ENCODE measurements at places on chromosomes 6 and 20.

DNA sequence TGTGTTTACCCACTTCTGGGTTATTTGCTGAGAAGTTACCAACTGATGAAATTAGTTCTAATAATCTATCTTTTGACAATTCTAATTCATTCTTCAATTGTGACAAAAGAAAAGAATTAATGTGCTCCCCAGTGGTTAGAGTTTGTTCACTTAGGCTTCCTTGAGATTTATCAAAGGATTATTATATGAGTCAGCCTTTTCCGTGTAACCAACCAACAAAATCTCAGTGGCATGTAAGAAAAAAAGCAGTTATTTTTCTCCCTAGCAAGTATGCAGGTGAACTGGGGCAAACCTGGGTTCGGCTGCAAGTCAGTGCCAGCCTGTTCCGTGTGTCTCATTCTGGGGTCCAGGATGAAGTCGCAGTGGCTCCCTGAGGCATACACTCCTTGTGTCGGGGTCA is 28.8 kb upstream of the HIVEP1 start:
- no peak for DNase-seq

- no peak for DNase-seq
Observed at GRCh38 chr6:29720863-29721262, 2.4 kb upstream of the HLA-F start.

DNA sequence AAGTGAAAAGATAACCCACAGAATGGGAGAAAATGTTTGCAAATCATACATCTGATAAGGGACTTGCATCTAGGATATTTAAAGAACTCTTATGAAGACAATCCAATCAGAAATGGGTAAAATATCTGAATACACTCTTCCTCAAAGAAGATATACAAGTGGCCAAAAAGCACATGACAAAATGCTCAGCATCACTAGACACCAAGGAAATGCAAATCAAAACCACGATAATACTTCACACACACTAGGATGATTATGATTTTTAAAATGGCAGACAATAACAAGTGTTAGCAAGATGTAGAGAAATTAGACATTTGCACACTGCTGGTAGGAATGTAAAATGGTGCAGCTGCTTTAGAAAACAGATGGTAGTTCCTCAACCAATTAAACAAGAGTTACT is 34.8 kb upstream of the SIRT5 start:
- no peak for DNase-seq

GRCh38 chr6:3456395-3456897 is 404 bp downstream of the SLC22A23 start:
- no peak for DNase-seq

GRCh38 chr20:35820715-35821114 is 48.9 kb downstream of the PHF20 start:
- no peak for DNase-seq

GRCh38 chr20:18663932-18664331 is 76.1 kb downstream of the DTD1 start:
- no peak for DNase-seq

DNA sequence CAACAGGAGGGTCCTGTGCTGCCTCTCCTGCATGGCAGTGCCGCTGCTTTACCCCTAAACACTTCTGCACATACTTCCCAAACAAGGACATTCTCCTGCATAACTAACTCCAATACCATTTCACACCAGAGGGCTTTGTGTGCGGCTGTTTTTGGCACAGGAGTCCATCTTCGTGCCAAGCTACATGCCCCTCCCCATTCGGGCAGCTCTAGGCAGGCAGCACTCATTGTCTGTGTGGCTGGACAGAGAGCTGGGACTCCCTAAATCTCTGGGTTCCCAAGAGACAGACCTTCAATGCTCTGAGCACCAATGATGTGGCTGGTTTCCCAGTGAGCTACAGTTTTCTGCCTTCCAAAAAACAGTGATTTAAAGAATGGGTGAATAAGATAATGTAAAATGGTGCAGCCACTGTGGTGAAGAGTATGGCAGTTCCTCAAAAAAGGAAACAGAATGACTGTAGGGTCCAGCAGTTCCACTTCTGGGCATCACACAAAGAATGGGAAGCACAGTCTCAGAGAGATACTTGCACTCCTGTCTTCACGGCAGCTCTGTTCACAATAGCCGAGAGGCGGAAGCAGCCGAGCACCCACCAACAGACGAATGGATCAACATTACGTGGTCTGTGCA is 80.3 kb upstream of the DUSP22 start:
- DNase-seq = no peak
